ENCODE measurements at places on chromosomes 3 and 15. TPM values are rescaled to one million over a fixed set of nuclear protein-coding genes. Genes with fewer than 3 reads are reported as not detected.

The CFAP44 gene
- 0.53 TPM for total RNA-seq

The IFT80 gene
- 13.2 TPM for total RNA-seq

The ADAMTS17 gene
- 0.10 TPM for total RNA-seq

The ROBO2 gene
- 0.13 TPM for total RNA-seq

The RAD51 gene
- 12.3 TPM for total RNA-seq

The CAND2 gene
- total RNA-seq, result 2.4 TPM

The ARPIN gene
- 12.8 TPM for total RNA-seq

The TRIP4 gene
- total RNA-seq, result 7.9 TPM

The ZNF280D gene
- 13.4 TPM for total RNA-seq

The LRRC2 gene
- 0.64 TPM for total RNA-seq

The PPARG gene
- total RNA-seq, result 20.1 TPM

The PLA1A gene
- total RNA-seq, result 4.8 TPM

The MESP1 gene
- 1.1 TPM for total RNA-seq

The TMEM207 gene
- total RNA-seq, result not detected

The GOLGA8G gene
- total RNA-seq, result not detected

The ITIH1 gene
- not detected for total RNA-seq

All from mammary microvascular endothelial cell (primary cell).